ENCODE measurements at places on chromosomes 6 and 20.

DNA sequence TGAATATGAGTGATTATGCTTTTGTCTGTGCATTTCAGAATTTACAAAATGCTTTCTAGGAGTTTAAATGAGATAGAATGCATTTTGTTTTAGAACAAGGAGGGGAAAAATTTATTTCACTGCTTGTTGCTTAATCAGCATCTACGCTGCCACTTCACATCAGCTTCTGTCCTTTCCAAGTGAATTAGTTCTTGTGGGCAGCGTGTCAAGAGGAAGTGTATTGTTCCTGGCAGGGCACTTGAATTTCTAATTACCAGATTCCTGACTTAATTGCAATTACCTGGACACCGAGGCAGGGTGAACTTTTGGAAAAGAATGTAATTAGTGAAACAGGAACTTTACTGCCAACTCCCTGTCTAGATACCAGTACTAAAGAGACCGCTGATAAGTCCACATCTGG is 263.5 kb downstream of the TMEM242 start:
- DNase-seq: no peak

- no peak for DNase-seq
Observed at GRCh38 chr6:158837684-158838625, 18.8 kb upstream of the EZR start.

DNA sequence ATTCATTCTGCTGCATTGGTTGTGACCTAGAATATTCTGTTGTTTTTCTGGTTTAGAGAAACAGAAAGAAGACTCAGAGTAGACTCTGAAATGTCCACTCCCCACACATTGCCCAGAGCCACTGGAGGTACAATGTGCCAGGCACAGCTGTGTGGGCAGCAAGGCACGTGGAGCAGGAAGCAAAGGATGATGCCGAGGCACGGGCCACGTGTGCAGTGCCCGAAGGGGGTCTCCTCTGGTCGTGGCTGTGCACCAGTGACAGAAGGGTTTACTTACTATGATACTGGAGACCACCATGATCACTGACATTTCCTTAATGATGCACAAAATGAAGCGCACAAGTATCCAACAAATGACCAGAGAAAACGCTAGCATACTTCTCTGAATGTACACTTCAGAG is 488.9 kb downstream of the PRKN start:
- no peak for DNase-seq

GRCh38 chr20:49478754-49479689 is 3.4 kb downstream of the KCNB1 start:
- DNase-seq: no peak

- DNase-seq: no peak
Observed at GRCh38 chr6:73234733-73235132, 9.4 kb upstream of the KHDC1L start.

- DNase-seq: no peak
Observed at GRCh38 chr20:61763740-61764400, 301.8 kb downstream of the TAF4 start.

DNA sequence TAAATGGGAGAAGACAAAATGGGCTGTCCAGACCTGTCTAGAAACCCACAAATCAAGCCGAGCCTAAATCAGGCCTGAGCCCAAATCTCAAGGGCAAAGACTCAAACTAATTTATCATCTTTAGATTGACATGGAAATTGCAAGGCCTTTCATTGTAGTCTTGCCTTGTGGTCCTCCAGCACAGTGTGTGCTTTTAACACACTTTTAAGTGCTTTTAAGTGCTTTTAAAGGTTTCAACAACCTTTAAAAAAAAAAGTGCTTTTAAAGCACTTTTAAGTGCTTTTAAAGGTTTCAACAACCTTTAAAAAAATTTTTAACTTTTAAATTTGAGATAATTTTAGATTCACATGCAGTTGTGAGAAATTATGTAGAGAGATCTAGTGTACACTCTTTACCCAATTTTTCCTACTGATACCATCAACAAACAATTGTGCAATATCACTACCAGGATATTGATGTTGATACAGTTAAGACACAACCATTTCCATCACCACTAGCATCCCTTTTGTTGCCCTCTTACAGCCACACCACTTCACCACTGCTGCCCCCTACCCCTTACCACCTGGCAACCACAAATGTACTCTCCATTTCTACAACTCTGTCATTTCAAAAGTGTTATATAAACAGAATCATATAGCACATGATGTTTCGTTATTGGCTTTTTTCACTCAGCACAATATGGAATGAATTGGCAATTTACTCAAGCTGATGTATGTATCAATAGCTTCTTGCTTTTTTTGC is 23.1 kb upstream of the DCBLD1 start:
- DNase-seq: no peak

DNA sequence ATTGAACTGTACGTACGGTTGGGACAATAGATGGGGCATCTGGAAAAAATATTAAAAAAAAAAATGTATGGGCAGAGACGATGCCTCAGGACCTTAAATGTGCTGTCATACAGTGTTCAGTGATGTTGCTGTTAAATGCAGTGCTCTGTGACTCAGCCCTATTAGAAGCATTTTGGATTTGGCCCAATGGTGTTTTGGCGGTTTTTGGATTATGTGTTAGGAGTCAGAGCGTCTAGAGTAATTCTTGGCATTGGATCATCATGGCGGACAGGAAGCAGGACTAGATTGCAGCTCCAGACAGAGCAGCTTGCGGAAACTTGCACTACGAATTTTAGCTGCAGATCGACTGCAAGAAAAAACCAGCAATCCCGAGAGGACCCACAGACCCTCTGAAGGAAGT is 280.0 kb downstream of the SOX4 start:
- no peak for DNase-seq

- no peak for DNase-seq
Observed at GRCh38 chr6:12383448-12383847, 93.3 kb downstream of the EDN1 start.

DNA sequence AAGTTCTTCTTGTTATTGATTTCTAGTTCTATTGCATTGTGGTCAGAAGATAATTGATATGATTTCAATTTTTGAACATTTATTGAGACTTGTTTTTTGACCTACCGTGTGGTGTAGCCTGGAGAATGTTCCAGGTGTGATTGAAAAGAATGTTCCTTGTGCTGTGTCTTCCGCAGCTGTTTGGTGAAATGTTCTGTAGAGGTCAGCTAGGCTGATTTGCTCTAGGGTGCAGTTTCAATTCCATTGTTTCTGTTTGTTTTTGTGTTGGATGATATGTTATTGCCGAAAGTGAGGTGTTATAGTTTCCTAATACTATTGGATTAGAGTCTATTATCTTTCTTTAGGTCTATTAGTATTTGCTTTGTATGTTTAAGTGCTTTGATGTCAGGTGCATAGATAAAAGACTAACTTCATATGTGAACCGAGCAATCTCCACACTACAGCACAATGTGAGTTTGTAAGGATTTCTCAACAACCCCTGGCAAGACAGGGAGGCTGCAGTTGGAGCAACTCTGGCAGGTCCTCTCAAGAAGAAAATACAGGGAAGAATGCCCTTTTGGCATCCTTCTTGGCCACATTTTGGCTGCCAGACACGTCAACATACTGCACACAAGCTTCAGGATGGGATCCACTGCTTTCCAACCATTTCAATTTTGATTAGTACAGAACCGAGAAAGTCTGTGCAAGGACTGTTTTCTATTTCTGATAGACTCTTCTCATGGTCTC is 320.7 kb downstream of the RNF144B start:
- DNase-seq: no peak

- DNase-seq: no peak
Observed at GRCh38 chr6:97392735-97393134, 109.7 kb upstream of the MMS22L start.

GRCh38 chr20:48332555-48332954 is 495.2 kb downstream of the PREX1 start:
- DNase-seq: no peak

- DNase-seq: no peak
Observed at GRCh38 chr20:56653211-56653610, 24.1 kb downstream of the TFAP2C start.

DNA sequence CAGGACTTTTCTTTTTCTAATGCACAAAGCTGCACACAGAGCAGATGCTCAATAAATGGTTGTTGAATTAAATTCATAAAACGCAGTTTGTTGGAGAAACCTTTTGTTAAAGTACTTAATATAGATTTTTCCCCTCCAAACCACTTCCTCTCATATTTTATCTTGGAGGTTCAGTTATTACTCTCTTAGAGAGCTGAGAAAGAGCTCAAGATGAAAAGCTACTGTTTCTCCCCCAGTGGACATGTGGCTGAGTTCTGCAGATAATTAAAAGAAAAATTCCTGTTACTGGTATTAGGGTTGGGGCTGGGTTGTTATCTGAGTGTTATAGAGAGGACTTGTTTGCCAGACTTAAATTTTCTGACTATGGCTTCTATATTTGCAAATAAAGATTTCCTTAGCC is 294.0 kb downstream of the TBC1D7 start:
- no peak for DNase-seq

GRCh38 chr20:1830240-1830639 is 65.0 kb upstream of the SIRPA start:
- DNase-seq: no peak

GRCh38 chr6:30158475-30159040 is 2.5 kb downstream of the TRIM10 start:
- DNase-seq: no peak

GRCh38 chr6:88565836-88566235 is 397.6 kb downstream of the RNGTT start:
- DNase-seq: no peak

DNA sequence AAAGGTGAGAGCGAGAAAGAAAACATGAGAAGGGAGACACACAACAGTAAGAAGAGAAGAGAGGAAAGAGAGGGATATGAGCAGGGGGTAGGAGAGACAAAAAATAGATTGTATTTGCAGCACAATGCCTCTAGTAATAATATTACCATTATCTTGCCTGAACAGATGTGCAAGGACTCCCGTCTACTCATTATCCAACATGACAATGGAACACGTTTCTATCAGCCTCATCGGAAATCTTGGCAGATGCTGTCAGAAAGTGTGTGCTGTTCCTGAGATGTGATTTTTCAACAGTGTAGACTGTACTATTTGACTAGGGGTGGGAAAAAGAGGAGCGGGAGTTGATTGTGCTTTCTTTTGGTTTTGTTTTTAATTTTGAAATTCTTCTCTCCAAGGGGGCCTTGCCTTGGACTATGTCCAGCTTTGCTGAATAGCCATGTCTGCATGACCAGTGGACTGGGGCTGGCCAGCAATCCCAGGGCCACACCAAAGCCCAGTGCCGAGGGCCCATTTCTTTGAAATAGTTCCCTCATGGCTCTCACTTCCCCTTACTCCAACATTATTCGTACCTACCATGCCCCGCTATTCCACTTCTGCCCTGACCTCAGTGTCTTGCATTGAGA is 11.3 kb upstream of the TRAM2 start:
- DNase-seq: no peak

DNA sequence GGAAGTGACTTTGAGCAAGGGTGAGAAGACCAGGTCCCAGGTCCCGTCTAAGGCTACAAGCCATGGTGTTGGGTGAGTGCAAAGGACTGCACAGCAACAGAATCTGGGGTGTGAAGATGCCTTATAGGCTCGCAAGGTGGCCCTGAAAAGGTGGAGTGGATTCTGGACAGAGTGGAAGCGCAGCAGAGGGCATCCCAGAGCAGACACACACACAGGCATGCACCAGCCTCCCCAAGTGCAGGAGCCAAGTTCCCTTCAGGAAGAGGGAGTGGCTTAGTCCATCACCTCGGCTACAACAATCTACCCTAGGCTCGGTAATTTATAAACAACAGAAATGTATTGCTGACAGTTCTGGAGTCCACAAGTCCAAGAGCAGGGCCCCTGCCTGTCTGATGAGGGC is 180.1 kb upstream of the PDE10A start:
- DNase-seq: no peak

GRCh38 chr20:17651129-17651759 is 30.8 kb downstream of the RRBP1 start:
- DNase-seq: no peak

DNA sequence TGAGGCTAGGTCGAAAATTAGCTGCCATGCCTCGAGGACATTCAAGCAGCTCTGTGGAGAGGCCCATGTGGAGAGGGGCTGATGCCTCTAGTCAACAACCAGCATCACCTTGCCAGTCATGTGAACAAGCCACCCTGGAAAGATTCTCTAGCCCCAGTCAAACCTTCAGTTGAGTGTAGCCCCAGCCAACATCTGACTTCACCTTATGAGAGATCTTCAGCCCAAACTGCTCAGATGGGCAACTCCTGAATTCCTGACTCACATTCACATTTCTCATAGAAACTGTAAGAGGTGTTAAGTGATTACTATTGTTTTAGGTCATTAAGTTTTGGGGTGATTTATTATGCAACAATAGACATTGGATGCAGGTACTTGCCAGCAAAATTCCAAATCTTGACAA is 44.9 kb downstream of the GJA10 start:
- DNase-seq: no peak

DNA sequence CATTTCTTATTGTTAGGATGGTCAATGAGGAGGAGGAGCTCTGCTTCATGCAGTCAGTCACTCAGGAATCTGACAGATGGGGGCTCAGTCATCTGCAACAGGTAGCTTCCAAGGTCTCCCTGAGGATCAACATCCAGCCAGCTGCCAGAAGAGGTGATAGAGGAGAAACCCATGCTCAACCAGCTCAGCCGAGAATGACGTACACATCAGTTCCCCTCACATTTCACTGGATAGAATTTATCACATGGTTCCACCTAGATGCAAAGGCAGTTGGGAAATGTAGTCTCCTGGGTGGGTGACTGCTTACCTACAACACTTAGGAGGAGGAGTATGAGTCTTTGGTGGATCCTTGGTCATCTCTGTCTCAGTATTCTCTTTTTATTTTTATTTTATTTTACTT is 144.5 kb downstream of the CEBPB start:
- DNase-seq: no peak

DNA sequence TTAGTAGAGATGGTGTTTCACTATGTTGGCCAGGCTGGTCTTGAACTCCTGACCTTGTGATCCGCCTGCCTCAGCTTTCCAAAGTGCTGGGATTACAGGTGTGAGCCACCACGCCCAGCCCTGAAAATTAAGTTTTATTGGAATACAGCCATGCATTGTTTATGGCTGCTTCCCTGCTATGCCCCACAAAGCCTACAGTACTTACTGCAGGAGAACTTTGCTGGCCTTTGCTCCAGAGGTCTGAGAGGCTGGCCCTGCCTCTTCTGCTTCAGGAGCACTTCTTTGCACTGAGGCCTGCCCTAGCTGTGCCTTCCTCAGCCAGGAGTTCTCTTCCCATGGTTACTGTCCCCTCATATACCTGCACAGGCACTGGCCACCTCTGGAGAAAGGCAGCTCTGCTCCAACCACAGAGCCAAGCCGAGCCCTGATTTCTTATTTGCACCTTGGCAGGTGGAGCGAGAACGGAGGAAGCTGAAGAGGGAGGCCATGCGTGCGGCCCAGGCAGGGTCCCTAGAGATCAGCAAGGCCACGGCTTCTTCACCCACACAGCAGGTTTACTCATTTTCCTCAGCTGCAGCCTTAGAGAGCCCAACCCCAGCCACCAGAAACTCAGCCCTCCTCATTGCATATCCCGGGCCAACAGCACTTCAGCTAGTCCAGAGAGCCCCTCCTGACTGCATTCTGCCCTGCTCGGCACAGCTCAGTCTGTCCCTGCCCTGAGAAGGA is 20.8 kb downstream of the C20orf173 start:
- no peak for DNase-seq

DNA sequence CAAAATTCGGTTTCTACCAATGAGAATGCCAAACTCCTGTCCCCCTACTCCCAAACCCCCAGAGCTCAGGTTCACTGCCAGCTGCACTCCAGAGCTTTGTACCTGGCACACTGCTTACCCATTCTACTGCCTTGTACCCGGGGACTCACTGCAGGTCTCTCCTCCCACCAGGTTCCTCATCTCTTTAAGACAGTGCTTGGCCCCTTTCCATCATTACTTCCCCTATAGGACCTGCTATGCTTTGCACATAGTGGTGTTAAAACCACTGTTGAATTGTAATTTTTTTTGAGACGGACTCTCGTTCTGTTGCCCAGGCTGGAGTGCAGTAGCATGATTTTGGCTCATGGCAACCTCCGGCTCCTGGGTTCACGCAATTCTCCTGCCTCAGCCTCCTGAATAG is 25.9 kb downstream of the LYRM4 start:
- DNase-seq: no peak

Data from ecto neural progenitor cell (in vitro differentiated cells).